Activated effector memory CD4-positive, alpha-beta T cell treated with Interleukin-2 at 50 U/mL for 16 hours (primary cell): ENCODE measurements at places on chromosomes 7 and 10.

GRCh38 chr7:79507131-79507530 is 53.7 kb upstream of the MAGI2 start:
- DNase-seq = no peak

GRCh38 chr10:88226071-88226659 is 357.0 kb downstream of the RNLS start:
- no peak for DNase-seq

DNA sequence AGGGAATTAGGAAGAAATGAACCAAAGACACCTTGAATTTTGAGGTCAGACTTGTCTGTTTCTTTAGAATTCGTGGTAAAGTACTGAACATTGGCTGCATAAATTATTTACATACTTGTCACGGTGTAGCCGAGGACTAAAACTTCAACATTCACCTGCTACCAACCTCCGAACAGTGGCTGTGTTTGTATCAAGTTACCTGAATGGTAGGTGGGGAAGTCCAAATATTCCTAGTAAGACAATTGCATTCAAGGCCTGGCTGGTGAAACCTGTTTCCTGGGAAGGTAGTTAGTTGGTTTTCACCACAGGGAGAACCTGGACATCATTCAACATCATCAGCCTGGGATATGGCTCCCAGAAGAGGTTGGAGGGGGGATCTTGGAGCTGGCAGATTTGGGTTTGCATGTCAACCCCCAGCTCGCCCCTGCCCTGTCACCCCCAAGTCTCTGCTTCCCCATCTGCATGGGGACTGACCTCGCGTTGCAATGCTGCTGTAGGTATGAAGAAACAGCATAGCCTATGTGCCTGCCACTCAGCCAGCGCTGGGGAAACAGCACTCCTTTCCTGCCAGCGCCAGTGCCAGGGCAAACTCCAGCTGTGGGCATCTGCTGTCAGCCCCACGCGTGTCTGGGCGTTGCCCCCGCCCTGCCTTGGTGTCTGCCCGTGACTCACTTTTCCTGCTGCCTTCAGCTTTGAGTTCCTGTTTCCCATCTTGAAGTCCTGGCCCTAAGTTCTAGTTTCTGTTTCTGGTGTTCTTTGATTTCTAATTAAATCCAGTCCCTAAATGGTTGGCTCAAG is 12.7 kb upstream of the LARP4B start:
- DNase-seq = peak; percentile 8

DNA sequence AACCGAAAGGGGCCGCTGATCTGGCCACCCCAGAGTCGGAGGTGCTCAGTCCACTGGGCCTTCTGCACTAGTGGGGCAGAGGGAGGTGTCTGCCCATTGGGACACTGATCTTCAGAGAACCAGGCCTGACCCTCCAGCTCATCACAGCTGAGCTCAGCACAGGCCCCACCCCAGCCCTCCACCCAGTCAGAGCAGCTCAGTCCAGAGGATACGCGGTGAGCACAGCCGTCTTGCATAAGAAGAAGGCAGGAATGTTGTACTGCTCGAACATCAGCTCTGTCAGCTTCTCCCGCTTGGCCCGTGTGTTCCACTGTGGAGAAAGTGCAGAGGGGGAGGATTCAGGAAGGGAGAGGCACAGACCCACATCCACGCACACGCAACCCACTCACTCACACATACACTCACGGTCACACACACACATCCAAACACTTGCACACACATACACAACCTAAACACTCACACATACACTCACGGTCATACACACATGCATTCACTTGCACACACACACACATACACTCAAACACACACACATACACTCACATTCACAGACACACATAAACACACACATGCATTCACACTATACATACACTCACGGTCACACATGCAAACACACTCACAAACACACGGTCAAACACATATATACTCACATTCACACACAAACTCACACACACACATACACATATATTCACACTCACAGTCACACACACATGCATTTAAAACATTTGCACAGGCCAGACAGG is 6.3 kb downstream of the ACTL6B start:
- no peak for DNase-seq
